ENCODE measurements at places on chromosomes 4 and X. TPM values are rescaled to one million over a fixed set of nuclear protein-coding genes. Genes with fewer than 3 reads are reported as not detected.

Gene NHSL2
- total RNA-seq, result 14.6 TPM

Gene PNMA3
- total RNA-seq, result 1.2 TPM

Gene OPRPN
- not detected for total RNA-seq

Gene ADH1B
- total RNA-seq, result 142 TPM

Gene GNL3L
- 56.7 TPM for total RNA-seq

Gene FAM236A
- not detected for total RNA-seq

Gene BEX1
- total RNA-seq, result 2.4 TPM
